Small intestine (tissue), 16 donors: ENCODE measurements at places on chromosomes 12 and 14. TPM values are rescaled to one million over a fixed set of nuclear protein-coding genes. Genes with fewer than 3 reads are reported as not detected.

GRCh38 chr12:18479256-18479655 lies 217.9 kb downstream of the PIK3C2G start:
- peak; percentile 75 for DNase-seq

DNA sequence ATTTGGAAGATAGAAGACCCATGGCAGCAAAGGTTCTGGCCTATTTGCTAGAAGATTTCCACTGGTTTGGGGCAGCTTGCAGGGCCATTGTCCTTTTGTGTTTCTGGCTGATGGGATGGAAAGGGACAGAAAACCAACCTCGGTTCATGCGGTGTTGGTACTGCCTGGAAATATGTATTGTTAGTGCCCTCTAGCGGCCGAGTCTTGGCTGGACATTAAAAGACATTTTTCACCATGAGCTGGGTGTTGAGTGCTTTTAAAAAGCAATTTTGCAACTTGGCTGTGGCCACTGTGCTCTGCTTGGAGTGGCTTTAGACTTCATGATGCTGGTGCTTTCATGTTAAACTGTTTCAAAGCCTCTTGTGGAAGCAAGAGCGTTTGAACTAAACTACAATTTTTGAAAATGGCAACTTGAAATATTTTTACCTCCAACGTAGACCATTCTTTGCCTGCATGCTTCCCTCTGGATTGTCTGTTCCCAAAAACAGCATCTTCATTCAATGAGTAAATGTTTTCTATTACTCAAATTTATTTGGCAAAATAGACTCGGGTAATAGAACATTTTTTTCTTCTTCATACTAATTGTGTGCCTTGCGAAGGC lies 102.7 kb upstream of the TBX5 start:
- peak; percentile 73 for DNase-seq

DNA sequence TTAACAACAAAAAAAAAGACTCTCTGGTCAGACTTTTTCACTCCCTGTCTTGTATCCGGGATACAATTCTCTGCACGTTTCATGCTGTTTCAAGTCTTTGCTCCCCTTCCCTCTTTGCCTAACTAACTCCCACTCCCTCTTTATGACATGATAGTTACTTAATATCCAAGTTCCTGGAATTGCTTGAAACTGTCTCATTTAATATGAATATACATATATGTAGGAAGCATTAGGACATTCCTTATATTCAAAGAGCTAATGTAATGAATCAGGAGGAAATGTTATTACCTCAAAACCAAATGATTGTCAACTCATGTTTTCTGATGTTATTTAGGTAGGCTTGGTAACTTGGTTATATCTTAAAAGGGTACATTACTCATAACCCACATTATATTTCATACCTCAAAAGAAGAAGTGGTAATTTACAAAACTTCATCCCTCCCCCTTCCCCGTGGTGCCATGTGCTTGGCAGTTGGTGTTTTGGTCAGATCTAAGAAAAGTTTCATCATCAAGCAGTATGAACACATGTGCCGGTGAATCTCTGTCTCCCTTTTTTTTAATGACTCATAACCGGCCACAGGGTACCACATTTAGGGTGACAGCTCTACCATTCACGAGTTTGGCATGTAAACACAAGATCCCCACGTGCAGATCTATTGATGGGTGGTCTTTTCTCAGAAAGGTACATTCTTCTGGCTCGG lies 56.5 kb downstream of the HCAR2 start:
- no peak for DNase-seq

GRCh38 chr14:63573581-63573980 lies 30.4 kb upstream of the PPP2R5E start:
- DNase-seq = no peak

- no peak for DNase-seq
Observed at GRCh38 chr14:32408018-32408417, 78.9 kb downstream of the AKAP6 start.

DNA sequence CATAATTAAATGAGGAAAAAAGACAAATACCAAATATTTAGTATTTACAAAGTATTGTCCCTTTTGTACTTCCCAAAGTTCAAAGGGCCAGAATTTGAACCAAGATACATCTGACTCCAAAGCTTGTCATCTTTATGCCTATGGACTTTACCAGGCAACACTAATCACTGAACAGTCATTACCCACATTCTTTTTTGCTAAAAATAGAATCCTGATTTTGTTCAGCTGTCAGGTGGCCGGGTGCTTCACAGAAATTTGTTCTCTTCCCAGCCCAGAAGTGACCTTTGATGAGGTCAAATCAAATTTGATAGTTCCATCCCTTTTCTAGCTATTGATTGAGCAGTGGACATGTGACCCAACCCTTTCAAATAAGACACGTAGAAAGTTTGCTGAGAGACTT lies 121.6 kb downstream of the LLPH start:
- no peak for DNase-seq

- no peak for DNase-seq
Observed at GRCh38 chr14:58994130-58994529, 194.3 kb upstream of the DAAM1 start.

DNA sequence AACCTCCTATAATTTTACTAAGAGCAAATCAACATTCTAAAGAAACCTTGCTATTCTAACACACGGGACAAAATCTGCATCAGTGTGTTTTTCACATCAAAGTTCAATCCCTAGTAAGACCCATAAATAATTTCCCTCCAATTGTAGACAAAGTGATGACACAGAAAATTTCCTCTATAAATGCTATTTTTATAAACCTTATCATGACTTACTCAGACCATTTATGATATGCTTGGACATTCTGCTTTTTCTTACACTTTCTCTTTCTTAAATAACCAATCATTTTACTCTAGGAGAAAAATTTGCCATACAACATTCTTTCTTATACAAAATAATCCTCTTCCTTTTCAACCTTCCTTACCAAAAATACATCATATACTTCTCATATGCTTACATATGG lies 67.0 kb downstream of the SDR9C7 start:
- no peak for DNase-seq

GRCh38 chr12:53977596-53978445 lies 3.1 kb upstream of the HOTAIR start:
- DNase-seq = peak; percentile 40

GRCh38 chr12:96131230-96131788 lies 62.9 kb upstream of the ELK3 start:
- DNase-seq = no peak

DNA sequence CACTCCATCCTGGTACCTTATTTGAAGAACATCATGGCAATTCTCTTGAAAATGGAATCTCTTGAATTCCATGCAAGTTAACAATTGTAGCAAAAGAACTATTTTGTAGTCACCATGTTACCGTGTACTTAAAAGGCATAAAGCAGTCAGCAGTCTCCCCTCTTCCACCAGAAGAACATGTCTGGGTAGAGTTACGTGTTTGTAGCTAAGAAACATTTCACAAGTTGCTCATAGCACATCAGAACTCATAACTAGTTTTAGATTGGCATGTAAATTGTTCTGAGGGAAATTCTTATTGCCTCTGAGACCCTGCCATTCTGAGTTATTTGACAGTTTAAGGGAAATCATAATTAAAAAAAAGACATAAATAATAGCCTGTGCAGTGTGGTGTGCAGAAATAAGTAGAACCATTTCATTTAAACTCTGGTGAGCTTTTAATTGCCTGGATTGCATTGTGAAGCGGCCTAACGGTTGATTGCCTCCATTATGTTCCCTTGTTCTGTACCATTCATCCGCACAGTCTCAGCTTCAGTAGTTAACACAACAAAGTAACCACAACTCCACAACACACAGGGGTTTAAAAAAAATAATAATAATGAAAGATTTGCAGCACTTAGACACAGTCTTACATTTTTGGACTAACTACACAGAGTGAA lies 2.6 kb downstream of the LMO3 start:
- no peak for DNase-seq

- DNase-seq = no peak
Observed at GRCh38 chr14:81342850-81343580, 57.1 kb downstream of the STON2 start.

GRCh38 chr12:2858944-2859421 lies 2.1 kb upstream of the TEX52 start:
- no peak for DNase-seq

GRCh38 chr14:76936483-76936882 lies 92.0 kb downstream of the IRF2BPL start:
- DNase-seq = no peak

GRCh38 chr12:96774496-96775256 lies 132.4 kb upstream of the NEDD1 start:
- no peak for DNase-seq

- DNase-seq = peak; percentile 57
Observed at GRCh38 chr12:49331380-49332222, 5.4 kb downstream of the C1QL4 start.

DNA sequence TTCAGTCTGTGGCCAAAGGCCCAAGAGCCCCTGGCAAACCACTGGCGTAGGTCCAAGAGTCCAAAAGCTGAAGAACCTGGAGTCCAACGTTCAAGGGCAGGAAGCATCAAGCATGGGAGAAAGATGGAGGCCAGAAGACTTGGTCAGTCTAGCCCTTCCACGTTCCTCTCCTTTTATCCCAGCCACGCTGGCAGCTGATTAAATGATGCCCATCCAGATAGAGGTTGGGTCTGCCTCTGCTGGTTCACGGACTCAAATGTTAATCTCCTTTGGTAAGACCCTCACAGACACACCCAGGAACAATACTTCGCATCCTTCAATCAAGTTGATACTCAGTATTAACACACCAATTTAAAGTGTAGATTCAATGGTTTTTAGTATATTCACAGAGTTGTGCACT lies 21.1 kb upstream of the OS9 start:
- DNase-seq = no peak

- DNase-seq = no peak
Observed at GRCh38 chr12:4648104-4648500, 749 bp downstream of the AKAP3 start.

GRCh38 chr12:69036999-69037398 lies 104.0 kb upstream of the CPM start:
- no peak for DNase-seq

GRCh38 chr12:43766291-43766690 lies 7.5 kb downstream of the IRAK4 start:
- DNase-seq = no peak

DNA sequence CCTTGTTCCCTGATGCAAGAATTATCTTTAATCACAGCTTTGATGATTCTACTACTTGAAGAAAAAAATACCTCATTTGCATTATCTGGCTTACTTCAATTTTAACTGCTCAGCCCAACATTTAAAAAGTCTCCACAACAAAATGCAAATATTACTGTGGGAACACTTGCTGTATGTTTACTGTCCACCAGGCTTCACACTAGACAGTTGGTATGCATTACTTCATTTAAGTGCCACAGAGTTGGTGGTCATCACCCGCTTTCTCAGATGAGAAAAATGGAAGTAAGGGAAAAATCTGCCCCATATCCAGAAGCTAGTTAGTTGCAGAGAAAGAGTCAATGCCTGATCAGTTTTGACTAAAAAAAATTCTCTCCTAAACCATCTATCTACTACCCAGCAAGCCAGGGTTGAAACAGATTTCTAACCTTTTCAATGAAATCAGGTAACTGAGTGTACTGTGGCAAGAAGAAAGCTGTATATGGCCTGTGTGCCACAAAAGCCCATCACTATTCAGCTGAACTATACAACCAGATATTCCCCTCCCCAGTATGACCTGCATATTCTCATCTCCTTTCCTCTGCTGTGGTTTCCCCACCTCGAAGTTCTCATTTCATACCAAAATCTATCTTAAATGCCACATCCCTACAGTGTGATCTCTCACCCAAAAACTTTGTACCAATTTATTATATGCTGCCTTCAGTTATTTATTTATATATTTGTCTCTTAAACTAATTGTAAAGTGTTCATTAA lies 90.3 kb downstream of the ATP2B1 start:
- no peak for DNase-seq

- no peak for DNase-seq
Observed at GRCh38 chr12:68340404-68341270, 8.5 kb upstream of the MDM1 start.

DNA sequence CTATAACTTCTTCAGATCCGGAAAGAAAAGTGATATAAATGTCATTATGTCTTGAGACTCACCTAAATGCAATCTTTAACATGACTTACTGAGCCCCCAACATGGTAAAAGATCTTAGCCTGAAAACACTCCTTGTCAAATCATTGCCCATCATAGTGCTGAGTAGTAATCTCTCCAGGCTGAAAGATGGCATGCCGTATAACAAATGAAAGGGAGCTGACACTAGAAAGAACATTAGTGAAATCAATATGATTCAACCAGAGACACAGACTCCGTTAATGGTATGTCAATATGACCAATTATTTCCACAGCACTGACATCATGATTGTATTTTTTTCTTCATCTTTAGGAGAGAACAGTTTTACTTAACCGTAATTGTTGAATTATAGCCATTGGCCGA lies 54.4 kb downstream of the BICD1 start:
- no peak for DNase-seq

- DNase-seq = no peak
Observed at GRCh38 chr14:51188566-51189185, 51.4 kb upstream of the TMX1 start.

- DNase-seq = peak; percentile 59
Observed at GRCh38 chr12:54017878-54018467, 9.2 kb downstream of the HOXC8 start.

GRCh38 chr12:48510111-48510510 lies 15.3 kb upstream of the OR8S1 start:
- DNase-seq = no peak

DNA sequence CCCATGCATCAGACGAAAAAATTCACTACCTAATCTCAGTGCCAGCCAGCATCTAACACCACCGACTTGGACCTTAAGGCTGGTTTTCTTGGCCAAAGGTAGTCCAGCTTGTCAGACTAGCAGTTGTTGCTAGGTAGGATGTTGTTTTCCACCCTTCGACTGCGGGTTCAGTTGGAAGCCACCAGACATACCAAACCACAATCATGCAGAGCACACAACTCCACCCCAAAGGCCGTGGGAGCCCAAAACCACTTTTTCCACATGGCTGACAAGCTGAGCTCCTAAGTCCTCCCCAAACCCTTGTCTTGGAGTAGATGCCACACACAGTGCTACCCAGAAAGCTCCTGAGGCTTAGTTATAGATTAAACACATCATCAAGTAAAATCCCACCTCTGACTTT lies 46.8 kb downstream of the LRIG3 start:
- no peak for DNase-seq

- peak; percentile 69 for DNase-seq
Observed at GRCh38 chr12:93098077-93098476, 169.0 kb upstream of the EEA1 start.

GRCh38 chr12:3759878-3760277 lies 7.0 kb upstream of the CRACR2A start:
- DNase-seq = no peak

GRCh38 chr12:47885012-47885501 lies 19.7 kb downstream of the VDR start:
- no peak for DNase-seq

The CISTR gene
- polyA plus RNA-seq = not detected

The IL22 gene
- polyA plus RNA-seq = not detected

The ERP27 gene
- 34.9 TPM for polyA plus RNA-seq

The ASIC1 gene
- 0.81 TPM for polyA plus RNA-seq

The HAL gene
- 1.1 TPM for polyA plus RNA-seq

The RASSF8 gene
- polyA plus RNA-seq = 3.8 TPM

The TCTN2 gene
- 7.2 TPM for polyA plus RNA-seq

The LHX5 gene
- polyA plus RNA-seq = not detected

The RHOJ gene
- polyA plus RNA-seq = 4.3 TPM

The WNT5B gene
- polyA plus RNA-seq = 0.67 TPM

The CLEC6A gene
- not detected for polyA plus RNA-seq

The COX8C gene
- polyA plus RNA-seq = not detected
